ENCODE measurements at places on chromosomes 12 and 14. TPM values are rescaled to one million over a fixed set of nuclear protein-coding genes. Genes with fewer than 3 reads are reported as not detected.

Gene CLEC2A
- not detected for total RNA-seq

Gene EGLN3
- total RNA-seq, result 3.5 TPM

Gene TEDC1
- total RNA-seq, result 31.1 TPM

GRCh38 chr14:105337966-105338741 lies 23.6 kb downstream of the PACS2 start:
- no peak overlapping the region for H3K27ac ChIP-seq
- DNase-seq, result no peak
- peaks cover 9% of the 10 kb centered on the region for H3K4me1 ChIP-seq
- peaks cover 4% of the 10 kb centered on the region for H3K36me3 ChIP-seq

- no peak overlapping the region for H3K27ac ChIP-seq
- H3K27me3 ChIP-seq, result peaks cover 2% of the 10 kb centered on the region
- no peaks in the 10 kb centered on the region for H3K36me3 ChIP-seq
- H3K4me1 ChIP-seq, result peaks cover 4% of the 10 kb centered on the region
- H3K4me3 ChIP-seq, result no peak overlapping the region
- no peak for DNase-seq
These were observed 107.5 kb downstream of the GPATCH2L start for GRCh38 chr14:76259029-76259735.

- no peak overlapping the region for H3K4me3 ChIP-seq
- H3K4me1 ChIP-seq, result no peaks in the 10 kb centered on the region
- DNase-seq, result no peak
- no peak overlapping the region for H3K27ac ChIP-seq
These were observed 150.6 kb downstream of the ASCL4 start for GRCh38 chr12:107925125-107925524.

DNA sequence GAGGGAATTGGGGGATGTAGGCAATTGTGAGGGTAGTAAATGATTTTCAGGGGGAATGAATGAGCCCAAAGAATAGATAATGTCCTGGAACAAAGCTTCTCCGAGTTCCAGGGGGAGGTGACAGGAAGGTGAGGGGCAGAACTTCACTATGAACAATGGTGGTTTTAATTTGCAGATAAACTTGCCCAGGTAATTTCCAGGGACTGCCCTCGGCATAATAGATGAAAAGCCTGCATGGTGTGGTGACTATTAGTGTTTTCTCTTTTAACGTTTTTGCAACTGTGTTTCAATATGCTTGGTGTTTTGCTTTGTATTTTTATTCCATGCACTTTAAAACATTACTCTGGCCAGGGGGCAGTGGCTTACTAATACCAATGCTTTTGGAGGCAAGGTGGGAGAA lies 325.2 kb upstream of the RGS6 start:
- H3K4me1 ChIP-seq, result peaks cover 34% of the 10 kb centered on the region
- no peak for DNase-seq
- H3K27me3 ChIP-seq, result no peaks in the 10 kb centered on the region
- peaks cover 15% of the 10 kb centered on the region for H3K36me3 ChIP-seq
- H3K4me3 ChIP-seq, result no peak overlapping the region

DNA sequence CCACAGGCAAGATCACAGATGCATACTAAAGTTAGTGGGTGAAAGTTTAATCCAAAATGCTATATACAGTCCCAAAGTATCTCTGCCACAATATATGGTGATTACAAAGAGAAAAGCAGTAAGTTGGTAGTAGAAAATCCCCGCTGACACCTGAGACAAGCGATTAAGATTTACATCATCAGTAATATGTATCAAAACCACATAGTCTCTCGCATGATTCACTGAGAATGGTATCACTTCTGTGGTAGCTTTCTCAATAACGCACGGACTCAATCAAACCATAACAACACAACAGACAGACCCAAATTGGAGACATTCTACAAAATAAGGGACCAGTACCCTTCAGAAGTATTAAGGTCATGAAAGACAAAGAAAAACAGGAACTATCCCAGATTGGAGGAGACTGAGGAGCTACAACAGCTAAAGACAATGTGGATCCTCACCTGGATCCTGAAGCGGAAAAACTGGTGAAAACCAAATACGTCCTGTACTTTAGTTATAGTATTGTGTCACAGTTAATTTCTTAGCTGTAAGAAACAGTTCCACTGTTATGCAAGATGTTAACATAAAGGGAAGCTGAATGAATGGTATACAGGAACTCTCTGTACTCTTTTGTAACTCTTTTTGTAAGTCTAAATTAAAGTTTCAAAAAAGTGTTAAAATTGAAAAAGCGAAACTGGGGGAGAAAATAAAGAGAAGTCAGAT lies 51.0 kb downstream of the SPTLC2 start:
- peaks cover 28% of the 10 kb centered on the region for H3K36me3 ChIP-seq
- peaks cover 12% of the 10 kb centered on the region for H3K4me1 ChIP-seq
- H3K27ac ChIP-seq, result peak overlapping the region; percentile 69
- no peaks in the 10 kb centered on the region for H3K27me3 ChIP-seq
- DNase-seq, result peak; percentile 18

- H3K4me3 ChIP-seq, result no peak overlapping the region
- peaks cover 10% of the 10 kb centered on the region for H3K4me1 ChIP-seq
- peaks cover 3% of the 10 kb centered on the region for H3K36me3 ChIP-seq
- H3K27me3 ChIP-seq, result no peaks in the 10 kb centered on the region
- no peak overlapping the region for H3K27ac ChIP-seq
These were observed 13.4 kb downstream of the ATXN2 start for GRCh38 chr12:111585690-111586089.

- no peaks in the 10 kb centered on the region for H3K27me3 ChIP-seq
- no peak overlapping the region for H3K27ac ChIP-seq
- H3K4me1 ChIP-seq, result no peaks in the 10 kb centered on the region
- H3K4me3 ChIP-seq, result no peak overlapping the region
- no peaks in the 10 kb centered on the region for H3K36me3 ChIP-seq
These were observed 21.8 kb upstream of the TMEM132C start for GRCh38 chr12:128245121-128245520.

Measured in activated CD8-positive, alpha-beta T cell treated with anti-CD3 and anti-CD28 coated beads for 36 hours (primary cell).